Aorta (tissue), 5 donors: ENCODE measurements at places on chromosomes 4 and X.

DNA sequence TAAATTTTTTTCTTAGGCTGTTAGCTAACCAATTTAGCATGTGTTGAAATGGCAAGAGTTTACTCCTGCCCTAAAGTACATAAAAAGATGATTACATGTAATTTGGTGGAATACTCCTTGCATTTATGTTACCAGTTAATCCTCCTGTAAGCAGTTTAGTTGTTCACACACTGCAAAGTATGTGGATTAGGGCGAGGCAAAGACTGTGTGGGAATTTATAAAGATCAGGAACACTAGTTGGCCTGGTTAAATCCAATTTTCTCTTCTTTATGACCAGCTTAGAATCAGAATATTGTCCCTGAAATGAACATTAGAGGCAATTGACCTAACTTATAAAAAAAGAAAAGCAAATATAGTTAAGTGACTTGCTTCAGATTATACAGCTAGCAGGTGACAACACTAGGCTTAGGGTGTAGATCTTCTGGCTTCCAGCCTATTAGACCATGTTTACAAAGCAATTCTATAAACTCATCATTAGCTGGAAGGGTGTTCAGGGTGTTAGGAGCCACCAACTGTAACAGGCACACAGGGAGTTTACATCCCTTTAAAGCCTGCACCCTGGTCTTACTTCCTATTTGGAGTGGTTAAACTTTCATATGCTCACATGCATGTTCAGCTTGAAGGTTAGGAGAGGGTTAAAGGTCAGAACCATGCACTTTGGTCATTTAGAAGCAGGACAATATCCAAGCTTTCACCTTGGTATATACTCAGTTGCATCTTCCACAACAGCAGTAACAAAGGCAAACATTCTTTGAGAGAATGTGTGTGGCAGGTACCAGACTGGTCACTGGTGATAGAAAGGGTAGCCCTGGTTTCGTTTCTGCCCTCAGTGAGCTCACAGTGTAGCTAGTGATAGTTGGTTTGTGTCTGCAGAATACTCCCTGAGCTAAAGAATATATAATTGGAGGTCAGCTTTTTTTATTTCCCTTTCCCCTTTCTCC is 72.6 kb downstream of the GC start:
- no peaks in the 10 kb centered on the region for H3K27me3 ChIP-seq
- no peaks in the 10 kb centered on the region for H3K4me1 ChIP-seq
- no peak overlapping the region for H3K4me3 ChIP-seq
- DNase-seq: no peak
- H3K36me3 ChIP-seq: no peaks in the 10 kb centered on the region

DNA sequence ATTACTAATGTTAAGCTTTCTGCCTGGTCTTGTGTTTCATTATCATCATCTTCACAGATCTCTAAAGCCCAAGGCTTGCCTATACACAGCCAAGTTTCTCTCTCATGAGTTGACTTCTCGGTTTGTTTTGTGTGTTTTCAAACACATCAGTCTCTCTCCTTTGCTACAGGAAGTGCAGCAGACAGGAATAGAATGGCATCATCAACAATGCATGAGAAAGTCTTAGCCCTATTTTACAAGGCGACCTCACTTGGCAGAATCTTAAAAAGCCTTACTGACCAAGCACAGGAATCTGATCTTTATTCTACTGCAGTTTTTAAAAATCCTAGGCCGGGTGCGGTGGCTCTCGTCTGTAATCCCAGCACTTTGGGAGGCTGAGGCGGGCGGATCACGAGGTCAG is 36.8 kb downstream of the CC2D2A start:
- DNase-seq: no peak
- no peak overlapping the region for H3K4me3 ChIP-seq
- H3K27ac ChIP-seq: no peak overlapping the region
- no peaks in the 10 kb centered on the region for H3K27me3 ChIP-seq
- H3K4me1 ChIP-seq: no peaks in the 10 kb centered on the region

DNA sequence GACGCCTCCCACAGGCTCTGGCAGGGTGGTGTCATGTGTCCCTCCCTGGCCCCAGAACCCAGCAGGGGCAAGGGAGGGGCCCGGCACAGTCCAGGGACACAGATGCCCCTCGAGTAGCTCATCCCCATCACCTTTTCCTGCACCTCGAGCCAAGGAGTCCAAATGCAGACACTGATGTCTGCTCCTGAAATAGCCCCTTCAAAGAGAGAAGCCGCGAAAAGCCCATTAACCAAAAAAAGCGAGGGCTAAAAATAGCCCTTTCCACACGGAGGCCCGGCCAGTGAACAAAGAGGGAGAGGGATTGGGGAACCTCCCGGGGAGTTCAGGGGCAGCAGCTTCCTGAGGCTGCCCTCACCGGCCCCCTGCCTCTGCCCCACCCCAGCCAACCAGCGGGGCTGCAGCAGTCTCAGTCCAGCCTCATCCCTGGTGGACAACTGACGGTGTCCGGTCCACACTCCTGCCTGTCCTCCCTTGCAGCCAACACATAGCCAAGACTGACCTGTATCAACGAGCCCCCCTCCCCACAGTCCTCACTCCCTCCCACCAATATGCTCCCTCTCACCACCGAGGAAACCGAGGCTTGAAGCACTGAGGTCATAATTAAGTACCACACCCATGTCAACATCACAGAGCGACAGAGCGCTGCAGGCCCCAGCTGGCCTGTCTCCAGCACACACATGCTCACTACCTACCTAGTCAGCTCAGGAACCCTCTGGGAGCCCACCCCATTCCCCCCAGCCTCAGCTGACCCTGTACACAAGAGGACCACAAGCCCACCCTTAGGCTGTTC is 23.9 kb downstream of the WDR1 start:
- H3K36me3 ChIP-seq: peaks cover 14% of the 10 kb centered on the region
- H3K4me3 ChIP-seq: no peak overlapping the region
- no peaks in the 10 kb centered on the region for H3K27me3 ChIP-seq
- H3K4me1 ChIP-seq: peaks cover 3% of the 10 kb centered on the region

DNA sequence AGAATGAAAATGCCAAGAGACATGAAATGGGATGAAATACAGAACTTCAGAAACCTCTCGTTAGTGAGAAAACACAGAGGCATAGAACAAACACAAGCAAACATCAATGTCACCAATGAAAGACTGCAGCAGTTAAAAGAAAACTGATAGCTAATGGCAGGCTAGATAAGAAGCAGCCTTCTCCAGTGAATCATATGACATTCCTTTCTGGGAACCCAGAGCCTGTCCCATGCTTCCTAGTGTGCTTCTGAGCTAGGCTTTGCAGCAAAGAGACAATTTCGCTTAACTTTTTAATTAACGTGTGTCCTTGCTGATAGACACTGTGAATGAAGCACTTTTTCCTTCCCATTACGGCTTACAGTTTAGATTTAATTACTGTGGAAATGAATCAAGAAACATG is 444.6 kb downstream of the IL15 start:
- H3K27ac ChIP-seq: no peak overlapping the region
- no peaks in the 10 kb centered on the region for H3K4me1 ChIP-seq
- no peak for DNase-seq

DNA sequence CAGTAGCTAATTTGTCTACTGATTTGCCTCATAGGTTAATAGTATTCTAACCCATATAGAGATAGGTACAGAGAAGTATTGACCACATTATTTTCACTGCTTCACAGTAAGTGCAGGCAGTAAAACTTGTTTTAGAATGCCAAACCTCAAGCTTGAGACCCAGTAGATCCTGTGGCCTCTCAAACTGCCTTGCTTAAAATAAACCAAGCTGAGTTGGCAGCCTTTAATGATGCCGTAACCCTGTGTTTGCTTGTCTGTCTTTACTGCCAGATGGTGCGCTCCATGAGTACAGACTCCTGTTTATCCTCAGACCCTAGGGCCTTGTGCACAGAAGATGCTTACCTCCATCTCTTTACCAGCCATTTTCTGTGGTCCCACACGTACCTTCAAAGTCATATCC is 50.8 kb downstream of the ANXA3 start:
- H3K27me3 ChIP-seq: no peaks in the 10 kb centered on the region
- no peak overlapping the region for H3K4me3 ChIP-seq
- no peaks in the 10 kb centered on the region for H3K4me1 ChIP-seq
- no peak overlapping the region for H3K27ac ChIP-seq
- no peaks in the 10 kb centered on the region for H3K36me3 ChIP-seq
- DNase-seq: no peak
